Inflammatory macrophage treated with lipopolysaccharide for 1 hour (primary cell): ENCODE measurements at places on chromosomes 3 and 15.

- DNase-seq, result no peak
Measured at GRCh38 chr3:38519000-38519399, 22.9 kb downstream of the EXOG start.

GRCh38 chr15:50298340-50298739, 32.8 kb upstream of the HDC start:
- no peak for DNase-seq

DNA sequence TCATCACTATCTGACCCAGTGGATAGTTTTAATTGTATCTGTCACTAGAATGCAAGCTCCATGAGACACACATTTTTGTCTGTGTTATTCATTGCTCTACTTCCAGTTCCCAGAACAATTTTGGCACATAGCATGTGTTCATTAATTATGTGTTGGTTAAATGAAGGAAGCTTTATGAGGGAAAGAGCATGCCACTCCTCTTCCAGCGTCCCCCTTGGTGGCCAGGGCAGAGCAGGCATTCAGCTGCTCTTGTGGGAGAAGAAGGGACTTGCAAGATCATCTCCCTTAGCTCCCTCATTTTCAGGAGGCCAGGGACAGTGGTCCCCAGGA, 489 bp upstream of the GALNT15 start:
- DNase-seq, result no peak

DNA sequence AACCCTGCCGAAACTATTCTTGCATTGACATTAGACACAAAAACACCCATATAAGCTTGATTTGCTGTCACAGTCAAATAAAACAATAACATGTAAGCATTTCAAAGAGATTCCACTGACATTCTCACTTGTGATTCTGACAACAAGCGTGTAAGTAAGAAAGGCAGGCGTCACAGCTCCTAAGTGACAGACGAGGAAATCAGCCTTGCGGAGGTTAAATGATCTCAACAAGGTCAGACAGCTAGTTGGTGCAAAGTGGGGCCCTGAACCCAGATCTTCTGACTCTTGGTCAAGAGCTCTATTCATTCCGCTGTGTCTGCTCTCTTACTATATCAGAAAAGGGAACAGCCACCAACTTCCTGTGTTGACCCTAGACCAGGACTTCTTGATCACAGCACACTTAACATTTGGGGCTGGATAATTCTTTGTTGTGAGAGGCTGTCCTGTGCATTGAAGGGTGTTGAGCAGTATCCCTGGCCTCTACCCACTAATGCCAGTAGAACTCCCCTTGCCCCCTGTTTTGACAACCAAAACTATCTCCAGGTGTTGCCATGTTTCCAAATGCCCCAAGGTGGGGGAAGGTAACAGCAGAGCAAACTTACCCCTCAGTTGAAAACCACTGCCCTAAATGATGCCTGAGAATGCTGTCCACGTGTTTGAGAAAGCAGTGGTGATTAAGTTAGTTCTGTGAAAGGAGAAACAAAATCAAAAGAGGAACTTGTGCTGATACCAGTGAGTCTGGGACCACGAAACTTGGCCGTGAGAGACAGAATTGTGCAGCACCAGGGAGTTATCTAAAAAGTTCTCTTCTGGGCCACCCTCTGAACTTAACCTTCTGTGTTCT, 86.1 kb downstream of the LIPC start:
- peak; percentile 80 for DNase-seq

- DNase-seq, result no peak
Measured at GRCh38 chr15:29377161-29377560, 107.5 kb upstream of the NSMCE3 start.

GRCh38 chr15:63077952-63078351, 35.4 kb downstream of the TPM1 start:
- no peak for DNase-seq

- DNase-seq, result peak; percentile 20
Measured at GRCh38 chr15:98715401-98715800, 67.1 kb downstream of the IGF1R start.

DNA sequence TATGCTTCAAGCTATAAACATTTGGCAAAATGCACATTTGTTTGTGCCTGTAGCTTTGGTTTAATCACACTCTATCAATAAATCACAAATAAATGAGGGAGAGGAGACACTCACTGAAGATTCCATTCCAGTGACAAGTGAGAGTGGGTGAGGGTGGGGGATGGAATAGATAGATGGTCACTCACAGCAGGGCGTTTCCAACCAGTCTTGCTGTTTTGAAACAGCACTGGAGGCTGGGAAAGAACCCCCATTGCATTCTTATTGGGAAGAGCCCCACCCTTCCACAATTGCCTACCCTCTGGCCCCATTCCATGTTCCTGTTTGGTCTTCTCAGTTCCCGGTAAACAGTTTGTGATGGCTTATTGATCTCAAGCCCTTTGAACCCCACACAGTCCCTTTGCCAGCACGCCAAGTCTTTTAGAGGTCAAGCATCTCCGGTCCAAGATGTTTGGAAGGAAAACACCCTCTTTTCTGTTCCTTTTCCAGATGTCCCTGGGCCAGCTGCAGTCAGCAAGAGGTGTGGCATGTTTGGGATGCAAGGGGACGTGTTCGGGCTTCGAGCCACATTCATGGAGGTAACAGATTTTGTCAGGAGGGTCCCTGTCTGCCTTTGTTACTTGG, 30.7 kb downstream of the LMCD1 start:
- no peak for DNase-seq

GRCh38 chr3:194985031-194985578, 285.9 kb downstream of the XXYLT1 start:
- peak; percentile 47 for DNase-seq

DNA sequence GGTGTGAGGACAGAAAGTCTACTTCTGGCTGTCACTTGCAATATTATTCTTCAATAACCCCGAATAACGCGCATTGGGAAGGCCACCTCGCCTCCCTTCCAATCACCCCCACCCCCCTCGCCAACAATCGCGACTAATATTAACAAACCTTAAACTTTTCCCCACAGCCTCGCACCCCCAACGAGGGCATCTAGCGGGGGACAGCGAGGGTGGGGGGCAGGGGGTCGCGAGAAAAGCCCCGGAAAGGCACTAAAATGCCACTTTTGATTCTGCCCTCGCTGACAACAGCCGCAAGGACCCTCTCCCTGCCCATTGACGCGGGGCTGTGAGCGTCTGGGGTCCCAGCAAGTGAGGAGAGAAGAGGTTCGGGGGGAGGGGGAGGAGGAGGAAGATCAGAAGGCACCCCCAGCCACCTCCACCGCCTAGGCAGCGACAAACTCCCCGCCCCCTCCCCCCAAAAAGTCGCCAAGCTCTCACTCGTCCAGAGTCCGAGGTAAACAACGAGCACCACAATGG, 868 bp downstream of the SATB1 start:
- DNase-seq, result no peak

- DNase-seq, result no peak
Measured at GRCh38 chr3:64895991-64896895, 208.4 kb upstream of the ADAMTS9 start.
